ENCODE measurements at places on chromosomes 13 and 19. TPM values are rescaled to one million over a fixed set of nuclear protein-coding genes. Genes with fewer than 3 reads are reported as not detected.

Gene CAMSAP3
- 0.42 TPM for total RNA-seq

Gene C19orf18
- total RNA-seq, result not detected

GRCh38 chr13:94674609-94675348 lies 37.6 kb downstream of the SOX21 start:
- H3K36me3 ChIP-seq, result no peaks in the 10 kb centered on the region
- H3K4me3 ChIP-seq, result no peak overlapping the region
- no peak overlapping the region for H3K27ac ChIP-seq
- no peaks in the 10 kb centered on the region for H3K4me1 ChIP-seq
- no peaks in the 10 kb centered on the region for H3K27me3 ChIP-seq

DNA sequence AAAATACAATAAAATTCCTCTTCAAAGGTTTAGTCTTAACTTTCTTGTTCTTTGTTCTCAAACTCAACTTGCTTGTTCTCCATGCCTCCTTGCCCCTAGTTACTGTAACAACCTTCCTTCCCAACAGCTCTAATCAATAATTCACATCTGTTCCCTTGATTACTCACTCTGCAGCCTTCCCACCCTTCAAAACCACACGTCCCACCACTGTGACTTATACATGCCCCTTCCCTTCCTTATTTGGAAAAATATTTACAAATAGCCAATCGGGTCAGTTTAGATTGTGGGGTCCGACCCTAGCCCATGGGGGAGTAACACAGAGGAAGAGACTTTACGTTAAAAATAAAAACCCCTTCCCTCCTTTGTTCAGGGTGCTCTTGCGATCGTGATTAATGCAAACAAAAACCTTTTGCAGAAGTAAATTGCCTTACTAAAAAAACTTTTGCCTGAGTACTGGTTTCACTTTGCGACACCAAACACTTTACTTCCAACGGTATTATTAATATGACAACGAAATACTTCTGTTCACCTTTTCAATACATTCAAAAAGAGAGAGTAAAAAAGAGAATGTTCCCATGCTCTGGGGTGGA lies 512 bp upstream of the ZNF93 start:
- H3K27me3 ChIP-seq, result no peaks in the 10 kb centered on the region
- H3K4me3 ChIP-seq, result peak overlapping the region; percentile 68
- H3K27ac ChIP-seq, result peak overlapping the region; percentile 92
- no peak for DNase-seq
- no peaks in the 10 kb centered on the region for H3K36me3 ChIP-seq

- DNase-seq, result peak; percentile 42
- no peaks in the 10 kb centered on the region for H3K36me3 ChIP-seq
- H3K4me1 ChIP-seq, result peaks cover 11% of the 10 kb centered on the region
Measured at GRCh38 chr13:21736926-21737325, 66.1 kb downstream of the FGF9 start.

DNA sequence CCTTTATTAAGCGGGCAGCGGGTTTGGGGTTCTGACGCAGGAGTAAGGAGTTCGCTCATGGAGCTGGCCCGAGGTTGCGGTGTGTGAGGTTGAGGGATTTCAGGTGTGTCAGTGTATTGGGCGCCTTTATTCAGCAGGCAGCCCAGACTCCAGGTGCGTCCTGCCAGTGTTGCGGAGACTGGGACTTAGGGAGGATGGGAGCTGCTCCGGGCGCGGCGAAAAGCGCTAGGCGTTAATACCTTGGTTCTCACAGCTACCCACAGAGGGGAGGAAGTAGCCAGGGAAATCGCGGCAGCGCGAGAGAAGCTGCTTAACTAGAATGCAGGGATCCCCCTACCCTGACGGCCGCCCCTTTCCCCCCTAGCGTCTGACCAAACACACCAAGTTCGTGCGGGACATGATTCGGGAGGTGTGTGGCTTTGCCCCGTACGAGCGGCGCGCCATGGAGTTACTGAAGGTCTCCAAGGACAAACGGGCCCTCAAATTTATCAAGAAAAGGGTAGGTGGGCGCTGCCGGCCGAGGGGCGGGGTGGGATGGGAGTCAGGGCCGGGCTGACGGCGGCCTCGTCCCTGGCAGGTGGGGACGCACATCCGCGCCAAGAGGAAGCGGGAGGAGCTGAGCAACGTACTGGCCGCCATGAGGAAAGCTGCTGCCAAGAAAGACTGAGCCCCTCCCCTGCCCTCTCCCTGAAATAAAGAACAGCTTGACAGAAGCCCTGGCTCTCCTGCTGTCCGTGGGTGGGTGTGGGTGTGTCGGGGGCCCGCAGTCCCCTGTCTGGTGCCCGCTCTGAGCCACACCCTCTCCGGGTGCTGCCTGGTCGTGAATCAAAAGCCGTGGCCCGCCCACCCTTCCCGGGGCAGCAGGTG lies 1.1 kb downstream of the RPL36 start:
- no peaks in the 10 kb centered on the region for H3K27me3 ChIP-seq
- peak overlapping the region; percentile 91 for H3K27ac ChIP-seq
- H3K4me3 ChIP-seq, result peak overlapping the region; percentile 73
- peaks cover 47% of the 10 kb centered on the region for H3K36me3 ChIP-seq
- no peak for DNase-seq
- peaks cover 24% of the 10 kb centered on the region for H3K4me1 ChIP-seq

DNA sequence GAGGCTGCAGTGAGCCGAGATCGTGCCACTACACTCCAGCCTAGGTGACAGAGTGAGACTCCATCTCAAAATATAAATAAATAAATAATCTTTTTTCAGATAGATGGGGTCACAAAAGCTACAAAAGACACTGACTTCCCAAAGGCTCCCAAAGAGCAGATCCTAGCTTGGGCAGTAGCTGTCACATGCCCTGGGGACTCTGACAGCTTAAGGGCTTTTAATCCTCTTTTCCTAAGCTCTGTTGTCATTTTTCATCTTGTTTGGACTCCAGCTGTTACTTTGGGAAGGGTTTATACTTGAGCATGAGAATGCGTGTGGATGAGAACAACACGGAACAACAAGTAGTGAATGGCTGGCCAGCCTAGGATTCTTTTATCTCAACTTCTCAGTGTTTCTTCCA lies 231.7 kb downstream of the MZT1 start:
- no peak for DNase-seq
- H3K36me3 ChIP-seq, result no peaks in the 10 kb centered on the region
- H3K27me3 ChIP-seq, result no peaks in the 10 kb centered on the region

- peak overlapping the region; percentile 64 for H3K4me3 ChIP-seq
- no peaks in the 10 kb centered on the region for H3K36me3 ChIP-seq
- H3K4me1 ChIP-seq, result peaks cover 62% of the 10 kb centered on the region
- H3K27ac ChIP-seq, result peak overlapping the region; percentile 100
- no peaks in the 10 kb centered on the region for H3K27me3 ChIP-seq
Measured at GRCh38 chr19:39401549-39402345, 4.9 kb upstream of the ZFP36 start.

GRCh38 chr13:98494769-98495168 lies 82.1 kb downstream of the STK24 start:
- no peaks in the 10 kb centered on the region for H3K27me3 ChIP-seq
- H3K27ac ChIP-seq, result peak overlapping the region; percentile 68

DNA sequence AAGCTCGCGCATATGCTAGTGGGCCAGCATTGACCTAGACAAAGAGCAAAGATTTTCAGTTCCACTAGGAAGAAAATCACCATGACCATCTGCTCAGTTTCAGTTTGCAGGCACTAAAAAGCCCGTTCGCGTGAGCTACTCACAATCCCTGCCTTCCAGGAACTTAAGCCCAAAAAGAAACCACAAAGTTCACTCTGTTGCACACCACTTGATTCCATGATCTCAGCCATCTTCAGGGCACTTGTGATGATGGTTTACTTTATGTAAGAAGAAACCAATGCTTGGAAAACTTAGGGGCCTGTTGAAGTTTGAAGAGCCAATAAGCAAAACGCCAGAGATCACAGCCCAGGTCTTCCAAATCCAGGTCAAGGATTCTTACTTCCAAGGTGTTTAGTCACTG lies 45.0 kb upstream of the SLC15A1 start:
- no peak overlapping the region for H3K4me3 ChIP-seq
- peak; percentile 70 for DNase-seq
- no peaks in the 10 kb centered on the region for H3K27me3 ChIP-seq
- H3K27ac ChIP-seq, result no peak overlapping the region
- H3K36me3 ChIP-seq, result peaks cover 98% of the 10 kb centered on the region
- no peaks in the 10 kb centered on the region for H3K4me1 ChIP-seq

DNA sequence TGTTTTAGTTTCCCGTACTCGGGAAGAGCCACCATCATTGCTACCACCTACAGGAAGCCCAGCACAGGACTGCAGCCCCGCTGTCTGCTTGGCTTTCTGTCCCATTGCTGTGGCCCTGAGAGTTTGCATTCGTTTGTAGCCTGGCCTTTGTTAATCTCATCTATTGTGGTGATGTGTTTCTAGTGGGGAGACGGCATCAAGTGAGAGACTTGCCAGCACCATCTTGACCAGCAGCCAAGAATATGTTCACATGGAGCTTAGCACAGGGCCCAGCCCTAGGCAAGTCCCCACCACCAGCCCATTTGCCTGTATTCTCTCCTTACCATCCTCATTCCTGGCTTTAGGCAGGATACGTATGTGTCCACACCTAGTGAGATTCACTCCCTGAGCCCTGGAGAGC lies 17.3 kb upstream of the OVOL3 start:
- peaks cover 8% of the 10 kb centered on the region for H3K4me1 ChIP-seq
- no peak for DNase-seq
- H3K4me3 ChIP-seq, result no peak overlapping the region
- H3K27ac ChIP-seq, result no peak overlapping the region
- no peaks in the 10 kb centered on the region for H3K36me3 ChIP-seq

DNA sequence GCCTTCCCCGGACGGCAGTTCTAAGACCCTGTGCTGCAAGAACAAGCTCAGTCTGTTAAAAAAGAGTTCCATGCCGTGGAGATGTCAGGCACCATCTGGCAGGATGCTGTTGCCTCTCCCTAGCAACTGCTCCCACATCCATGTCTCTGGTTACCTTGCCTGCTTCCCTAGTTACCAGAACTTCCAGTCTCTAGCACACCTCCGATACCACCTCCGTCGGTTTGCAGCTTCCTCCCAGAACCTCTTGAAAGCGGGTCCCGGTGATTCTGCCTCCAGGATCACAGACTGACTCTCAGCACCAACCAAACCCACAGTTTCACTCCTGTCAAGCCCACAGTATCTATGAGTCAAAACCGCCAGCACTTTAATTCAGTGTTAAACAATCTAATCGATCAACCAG lies 55.4 kb downstream of the KCTD12 start:
- no peak overlapping the region for H3K27ac ChIP-seq
- H3K36me3 ChIP-seq, result no peaks in the 10 kb centered on the region
- no peaks in the 10 kb centered on the region for H3K27me3 ChIP-seq
- no peak for DNase-seq
- no peak overlapping the region for H3K4me3 ChIP-seq

DNA sequence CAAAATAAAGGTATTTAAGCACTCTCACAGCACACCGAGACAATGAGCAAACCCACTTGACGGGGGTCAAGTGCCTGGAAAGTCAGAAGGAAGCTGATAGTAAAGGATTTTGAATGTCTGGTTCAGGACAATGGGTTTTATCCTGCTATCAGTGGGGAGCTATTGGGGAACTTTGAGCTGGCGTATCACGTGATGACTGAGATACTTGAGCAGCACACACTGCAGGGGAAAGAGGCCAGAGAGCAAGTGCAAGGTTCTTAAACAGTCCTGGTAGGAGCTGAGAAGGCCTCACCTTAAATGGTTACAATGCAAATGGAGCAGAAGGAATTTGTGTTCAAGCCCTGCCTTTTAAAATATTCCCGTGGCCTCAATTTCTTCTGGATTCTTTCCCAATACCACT lies 225.3 kb downstream of the LACC1 start:
- H3K27me3 ChIP-seq, result no peaks in the 10 kb centered on the region
- H3K36me3 ChIP-seq, result no peaks in the 10 kb centered on the region
- peaks cover 44% of the 10 kb centered on the region for H3K4me1 ChIP-seq
- H3K4me3 ChIP-seq, result no peak overlapping the region
- H3K27ac ChIP-seq, result no peak overlapping the region
- peak; percentile 24 for DNase-seq

GRCh38 chr13:48185018-48185417 lies 48.0 kb upstream of the ITM2B start:
- no peak overlapping the region for H3K4me3 ChIP-seq
- no peak overlapping the region for H3K27ac ChIP-seq
- no peaks in the 10 kb centered on the region for H3K27me3 ChIP-seq
- H3K4me1 ChIP-seq, result no peaks in the 10 kb centered on the region
- no peaks in the 10 kb centered on the region for H3K36me3 ChIP-seq

DNA sequence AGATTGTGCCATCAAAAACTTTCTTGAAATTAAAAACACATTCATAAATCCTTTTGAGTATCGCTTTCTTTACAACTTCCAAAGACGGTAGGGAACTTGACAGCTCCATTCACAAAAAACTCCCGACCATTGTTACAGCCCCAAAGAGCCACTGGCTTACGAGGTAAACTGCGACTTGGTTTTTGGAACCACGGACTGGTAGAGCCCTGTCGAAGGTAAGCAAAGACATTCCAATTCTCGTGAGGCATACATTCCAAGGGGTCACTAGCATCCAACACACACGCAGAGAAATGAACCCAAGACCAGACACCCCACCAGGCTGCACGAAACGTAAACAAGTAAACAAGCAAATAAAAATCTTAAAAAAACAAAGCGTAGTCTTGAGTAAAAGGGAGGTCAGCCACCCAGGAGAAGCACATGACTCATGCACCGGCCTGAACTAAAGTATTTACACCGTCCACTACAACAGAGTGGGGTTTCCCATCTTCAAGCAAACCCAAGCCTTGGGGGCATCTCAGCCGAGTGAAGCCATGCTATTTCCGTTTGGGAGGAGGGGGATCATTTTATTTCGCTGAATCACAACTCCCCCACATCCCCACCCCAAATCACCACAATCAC lies 1.4 kb downstream of the BRD4 start:
- no peaks in the 10 kb centered on the region for H3K27me3 ChIP-seq
- H3K4me3 ChIP-seq, result peak overlapping the region; percentile 92
- H3K27ac ChIP-seq, result peak overlapping the region; percentile 96
- no peaks in the 10 kb centered on the region for H3K36me3 ChIP-seq

- H3K36me3 ChIP-seq, result peaks cover 17% of the 10 kb centered on the region
- H3K4me1 ChIP-seq, result peaks cover 14% of the 10 kb centered on the region
- no peaks in the 10 kb centered on the region for H3K27me3 ChIP-seq
- H3K27ac ChIP-seq, result no peak overlapping the region
- DNase-seq, result no peak
Measured at GRCh38 chr19:2815923-2816322, 3.7 kb upstream of the ZNF554 start.

DNA sequence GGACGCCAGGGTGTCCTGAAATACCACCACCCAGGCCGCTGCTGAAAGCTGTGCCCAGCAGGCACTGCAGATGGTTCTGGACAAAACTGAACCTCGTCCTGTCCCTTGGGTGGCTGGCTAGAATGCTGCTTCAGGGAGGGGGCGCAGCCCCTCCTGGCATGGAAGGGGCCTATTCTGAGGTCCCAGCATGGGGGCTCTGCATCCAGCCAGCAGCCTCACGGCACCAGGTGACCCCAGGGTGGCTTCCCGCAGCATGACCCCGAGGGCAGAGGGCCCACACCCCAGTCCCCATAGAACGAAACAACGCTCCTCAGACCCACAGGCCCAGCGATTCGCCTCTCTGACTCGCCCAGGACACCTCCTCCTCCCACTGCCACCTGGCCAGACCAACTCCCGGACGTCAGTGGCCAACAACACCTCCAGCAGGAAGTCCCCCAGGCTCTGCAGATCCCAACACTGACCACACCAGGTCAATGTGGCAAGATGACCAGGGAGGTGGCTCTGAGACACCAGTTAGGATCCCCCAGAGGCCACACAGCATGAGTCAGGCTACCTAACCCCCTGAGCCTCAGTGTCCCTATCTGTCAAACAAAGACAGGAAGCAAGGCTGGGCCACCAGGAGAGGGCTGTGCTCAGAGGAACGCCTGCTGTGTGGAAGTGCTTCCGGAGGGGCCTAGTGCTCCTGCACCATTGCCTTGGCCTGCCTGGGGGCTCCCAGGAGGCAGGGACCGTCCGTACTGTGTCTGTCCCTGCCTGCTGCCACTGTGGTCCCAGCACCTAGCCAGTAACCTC lies 6.1 kb downstream of the MKNK2 start:
- H3K4me3 ChIP-seq, result no peak overlapping the region
- DNase-seq, result no peak
- H3K36me3 ChIP-seq, result peaks cover 77% of the 10 kb centered on the region
- peaks cover 98% of the 10 kb centered on the region for H3K4me1 ChIP-seq
